ENCODE measurements at places on chromosomes 3 and 15.

GRCh38 chr3:176734146-176734545, 463.1 kb downstream of the TBL1XR1 start:
- DNase-seq, result no peak

GRCh38 chr15:47293466-47294162, 423.7 kb upstream of the SEMA6D start:
- DNase-seq, result no peak

GRCh38 chr3:2929574-2929973, 180.6 kb downstream of the IL5RA start:
- DNase-seq, result no peak

GRCh38 chr3:42195879-42196330, 70.1 kb downstream of the CCK start:
- DNase-seq, result no peak

GRCh38 chr3:142976621-142977398, 13.3 kb upstream of the PAQR9 start:
- no peak for DNase-seq

- peak; percentile 57 for DNase-seq
These were observed 1.7 kb upstream of the TGM5 start for GRCh38 chr15:43268111-43269105.

- no peak for DNase-seq
These were observed 45.4 kb downstream of the WWTR1 start for GRCh38 chr3:149612456-149612855.

DNA sequence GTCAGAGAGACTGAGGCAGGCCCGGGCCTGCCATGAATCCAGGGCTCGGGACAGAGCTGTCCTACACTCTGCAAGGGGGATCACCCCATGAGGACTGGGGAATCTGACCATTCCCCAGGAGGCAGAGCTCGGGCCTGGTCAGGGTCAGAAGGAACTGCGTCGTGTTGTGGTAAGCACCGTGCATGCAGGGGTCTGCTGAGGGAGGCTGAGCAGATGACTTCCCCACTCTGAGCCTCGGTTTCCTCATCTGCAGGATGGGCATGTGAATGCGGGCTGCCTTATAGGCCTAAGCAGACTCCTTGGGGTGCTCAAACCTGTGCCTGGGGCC, 61.6 kb upstream of the IQSEC1 start:
- no peak for DNase-seq

DNA sequence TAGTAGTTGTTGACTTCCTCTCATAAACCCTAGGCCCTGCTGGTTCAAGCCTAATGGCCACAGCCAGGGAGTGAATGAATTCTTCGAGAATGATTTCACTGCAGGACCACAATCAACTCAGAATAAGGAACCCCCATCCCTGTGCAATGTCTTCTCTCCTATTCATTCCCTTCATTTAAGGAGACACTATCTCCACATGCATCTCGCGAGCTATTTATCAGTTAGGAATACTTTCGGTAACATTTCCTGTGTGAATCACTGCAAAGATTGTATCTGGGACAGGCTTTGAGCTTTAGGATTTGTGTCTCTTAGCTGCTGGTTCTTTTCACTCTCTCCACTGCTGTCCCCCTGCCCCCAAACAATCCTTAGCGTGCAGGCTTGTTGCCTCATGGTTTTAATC, 94.4 kb downstream of the MYLK start:
- no peak for DNase-seq

DNA sequence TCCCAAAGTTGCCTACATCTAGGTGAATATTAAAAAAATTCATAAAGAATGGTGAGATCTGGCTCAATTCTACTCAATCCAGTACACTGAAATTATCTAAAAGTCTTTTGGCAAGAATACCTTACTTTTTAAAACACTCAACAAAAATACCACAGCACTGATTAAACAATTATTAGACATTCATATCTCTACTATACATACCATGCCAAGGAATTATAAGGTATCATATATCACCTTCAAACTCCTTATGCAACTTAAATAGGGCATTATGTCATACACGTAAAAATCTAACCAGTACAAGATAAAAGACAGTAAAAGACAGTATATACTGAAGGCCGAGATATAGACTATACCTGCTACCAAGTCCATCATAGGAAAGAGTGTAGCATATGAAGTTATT, 6.1 kb upstream of the ANKRD28 start:
- no peak for DNase-seq

DNA sequence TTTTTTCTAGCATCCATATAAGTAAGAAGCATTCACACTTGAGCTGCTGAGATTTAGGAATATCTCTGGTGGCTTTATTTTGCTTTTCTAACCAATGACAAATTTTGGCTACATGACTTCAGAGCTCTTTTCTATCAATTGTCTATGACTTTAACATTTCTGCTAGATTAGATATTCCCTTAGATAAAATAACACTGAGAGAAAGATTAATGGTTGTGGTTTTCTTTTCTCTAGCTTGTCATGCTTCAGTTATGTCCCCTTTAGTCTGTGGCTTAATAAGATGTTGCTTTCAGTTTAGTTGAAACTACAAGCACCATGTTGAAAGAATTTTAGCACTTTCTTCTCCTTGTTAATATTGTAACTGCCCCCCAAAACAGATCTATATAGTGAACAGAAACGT, 665.6 kb upstream of the CCDC54 start:
- peak; percentile 6 for DNase-seq

DNA sequence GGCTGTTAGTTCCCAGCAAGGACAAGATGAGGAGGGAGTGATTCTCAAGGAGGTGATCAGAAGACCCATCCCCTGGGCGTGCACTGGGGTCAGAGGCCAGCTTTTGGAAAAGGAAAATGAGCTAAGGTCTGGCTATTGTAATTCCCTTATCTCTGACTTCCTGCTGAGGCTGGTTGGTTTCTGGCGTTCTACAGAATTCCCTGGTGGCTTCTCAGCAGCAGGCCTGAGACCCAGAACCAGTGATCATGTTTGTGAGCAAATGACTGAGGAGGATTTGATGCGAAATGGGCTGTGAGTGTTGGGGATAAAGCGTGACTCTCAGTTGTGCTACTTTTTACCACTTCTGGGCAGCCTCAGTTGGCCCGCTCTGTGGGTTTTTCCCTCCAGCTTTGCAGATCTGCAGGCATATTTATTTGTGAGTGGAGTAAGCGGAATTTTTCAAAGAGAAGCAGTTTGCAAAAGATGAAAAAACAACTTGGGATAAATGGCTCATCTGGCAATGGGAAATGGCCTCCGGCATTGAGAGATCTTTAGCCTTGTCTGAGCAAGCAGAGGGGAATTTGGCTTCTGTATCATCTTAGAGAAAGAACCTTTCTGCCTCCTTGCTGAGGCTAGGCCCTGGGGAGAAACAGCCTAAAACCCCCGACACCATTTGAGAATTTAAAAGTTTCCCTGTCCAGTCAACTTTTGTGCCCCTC, 102.7 kb downstream of the SLCO3A1 start:
- DNase-seq, result no peak

DNA sequence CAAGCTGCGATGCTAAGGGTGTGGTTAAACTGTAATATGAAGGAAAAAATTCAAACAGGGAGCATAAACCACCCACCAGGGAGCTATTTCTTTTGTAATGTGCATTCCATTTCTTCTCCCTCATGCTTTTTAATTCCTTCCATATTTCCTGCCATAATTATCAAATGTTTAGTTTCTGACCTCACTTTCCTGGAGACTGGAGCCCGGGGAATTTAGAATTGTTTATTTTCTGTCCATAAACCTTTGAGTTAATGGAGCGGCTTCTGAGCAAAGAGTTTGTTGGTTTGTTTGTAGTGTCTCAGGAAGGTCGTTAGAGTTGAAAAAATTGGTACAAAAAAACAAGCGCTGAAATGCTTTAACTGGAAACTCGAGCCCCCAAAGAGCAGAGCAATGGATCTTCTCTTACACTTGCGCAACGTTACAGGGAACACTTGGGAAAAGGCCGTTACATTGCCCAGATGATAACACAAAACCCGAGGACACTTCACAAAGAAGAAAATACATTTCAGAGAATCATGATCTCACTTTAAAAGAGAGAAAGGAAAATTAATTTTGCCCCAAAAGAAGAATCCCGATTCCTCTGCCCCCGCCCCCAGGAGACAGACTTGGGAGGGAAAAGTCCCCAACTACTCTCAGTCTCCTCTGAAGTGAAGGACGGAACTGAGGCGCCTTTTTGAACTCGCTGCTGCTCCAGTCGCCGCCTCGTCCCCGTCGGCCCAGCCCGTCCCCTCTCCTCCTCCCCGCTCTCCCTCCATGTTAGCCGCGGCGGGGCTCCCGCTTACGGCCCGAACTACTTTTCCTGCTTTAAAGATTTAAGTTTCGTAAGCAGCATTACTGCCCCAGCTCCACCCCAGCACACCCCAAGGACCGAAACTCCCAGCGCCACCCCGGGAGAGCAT, 842 bp downstream of the FSTL1 start:
- peak; percentile 20 for DNase-seq

DNA sequence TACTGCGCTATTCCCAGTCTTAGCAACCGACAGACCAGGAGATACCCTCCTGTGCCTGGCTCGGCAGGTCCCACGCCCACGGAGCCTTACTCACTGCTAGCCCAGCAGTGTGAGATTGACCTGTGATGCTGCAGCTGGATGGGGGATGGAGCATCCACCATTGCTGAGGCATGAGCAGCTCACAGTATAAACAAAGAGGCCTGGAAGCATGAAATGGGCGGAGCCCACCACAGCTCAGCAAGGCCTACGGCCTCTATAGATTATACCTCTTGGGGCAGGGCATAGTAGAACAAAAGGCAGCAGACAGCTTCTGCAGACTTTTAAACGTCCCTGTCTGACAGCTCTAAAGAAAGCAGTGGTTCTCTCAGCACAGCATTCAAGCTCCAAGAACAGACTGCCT, 160.3 kb downstream of the ANXA2 start:
- no peak for DNase-seq

- DNase-seq, result no peak
These were observed 159.4 kb downstream of the TMEM108 start for GRCh38 chr3:133197619-133198018.

- no peak for DNase-seq
These were observed 1.7 kb upstream of the SLC9A9 start for GRCh38 chr3:143849854-143850549.

GRCh38 chr3:183161552-183162336, 790 bp downstream of the LAMP3 start:
- DNase-seq, result peak; percentile 27

GRCh38 chr3:33940149-33940548, 141.7 kb downstream of the PDCD6IP start:
- no peak for DNase-seq

DNA sequence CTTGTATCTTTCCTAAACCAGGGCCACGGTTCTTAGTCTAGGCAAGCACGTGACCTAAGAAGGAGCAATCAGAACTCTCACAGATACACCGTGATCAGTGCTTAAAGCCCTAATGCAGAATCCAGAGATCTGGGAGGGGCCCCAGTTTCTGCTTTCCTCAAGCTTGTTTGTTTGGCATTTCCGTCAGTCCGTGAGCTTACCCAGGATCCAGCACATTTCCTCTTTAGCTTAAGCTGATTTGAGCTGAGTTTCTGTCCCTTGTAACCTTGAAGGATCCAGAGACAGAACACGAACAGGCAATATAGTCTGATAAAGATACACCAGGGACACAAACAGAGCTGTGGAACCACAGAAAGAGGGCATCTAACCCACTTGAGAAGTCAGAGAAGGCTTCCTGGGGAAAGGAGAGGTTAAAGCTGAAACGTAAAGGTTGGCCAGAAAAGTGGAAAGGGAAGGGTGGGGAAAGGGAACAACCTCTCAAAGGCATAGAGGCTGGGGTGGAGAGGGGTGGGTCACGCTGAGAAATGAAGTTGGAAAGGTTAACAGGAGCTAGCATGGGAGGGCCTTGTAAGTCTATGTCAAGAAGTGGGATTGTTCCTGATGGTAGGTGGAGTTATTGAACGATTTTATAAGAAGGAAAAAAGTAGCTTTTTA, 42.1 kb upstream of the RARB start:
- DNase-seq, result no peak

- no peak for DNase-seq
These were observed 275.7 kb upstream of the CTNNB1 start for GRCh38 chr3:40923651-40924050.

- no peak for DNase-seq
These were observed 36.1 kb downstream of the SCN5A start for GRCh38 chr3:38613426-38613825.

DNA sequence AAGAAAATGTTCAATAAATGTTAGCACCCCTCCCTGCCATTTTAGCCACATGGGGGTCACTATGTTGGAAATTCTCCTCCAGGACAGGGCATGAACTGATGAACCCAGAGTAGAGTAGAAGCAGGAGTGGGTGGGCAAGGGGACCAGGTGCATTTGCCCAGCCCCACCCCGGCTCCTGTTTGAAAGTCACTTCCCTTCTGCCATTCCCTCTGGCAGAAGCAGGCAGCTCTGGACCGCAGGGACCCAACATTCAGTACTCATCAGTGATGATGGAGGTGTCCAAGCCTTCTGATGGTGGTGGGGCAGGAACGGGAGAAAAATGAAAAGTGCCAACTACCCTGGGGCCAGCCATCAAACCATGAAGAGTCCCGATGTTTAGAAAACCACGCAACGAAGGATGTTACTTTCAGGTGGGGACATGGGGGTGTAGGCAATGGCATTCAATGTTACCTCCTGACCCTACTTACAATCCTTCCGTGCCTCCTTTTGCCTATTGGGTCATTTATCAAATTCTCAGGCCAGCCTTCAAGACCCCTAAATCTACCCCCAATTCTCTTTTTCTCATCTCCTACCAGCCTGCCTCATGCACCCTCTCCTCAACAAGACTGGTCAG, 17.2 kb downstream of the UBAP1L start:
- DNase-seq, result no peak

GRCh38 chr3:138199851-138200250, 12.8 kb downstream of the ARMC8 start:
- peak; percentile 66 for DNase-seq

GRCh38 chr3:164155400-164155799, 922.9 kb downstream of the SI start:
- peak; percentile 1 for DNase-seq

- no peak for DNase-seq
These were observed 35.0 kb downstream of the RIOX2 start for GRCh38 chr3:97937205-97937604.

GRCh38 chr3:196524527-196524926, 9.4 kb upstream of the SMCO1 start:
- peak; percentile 56 for DNase-seq

DNA sequence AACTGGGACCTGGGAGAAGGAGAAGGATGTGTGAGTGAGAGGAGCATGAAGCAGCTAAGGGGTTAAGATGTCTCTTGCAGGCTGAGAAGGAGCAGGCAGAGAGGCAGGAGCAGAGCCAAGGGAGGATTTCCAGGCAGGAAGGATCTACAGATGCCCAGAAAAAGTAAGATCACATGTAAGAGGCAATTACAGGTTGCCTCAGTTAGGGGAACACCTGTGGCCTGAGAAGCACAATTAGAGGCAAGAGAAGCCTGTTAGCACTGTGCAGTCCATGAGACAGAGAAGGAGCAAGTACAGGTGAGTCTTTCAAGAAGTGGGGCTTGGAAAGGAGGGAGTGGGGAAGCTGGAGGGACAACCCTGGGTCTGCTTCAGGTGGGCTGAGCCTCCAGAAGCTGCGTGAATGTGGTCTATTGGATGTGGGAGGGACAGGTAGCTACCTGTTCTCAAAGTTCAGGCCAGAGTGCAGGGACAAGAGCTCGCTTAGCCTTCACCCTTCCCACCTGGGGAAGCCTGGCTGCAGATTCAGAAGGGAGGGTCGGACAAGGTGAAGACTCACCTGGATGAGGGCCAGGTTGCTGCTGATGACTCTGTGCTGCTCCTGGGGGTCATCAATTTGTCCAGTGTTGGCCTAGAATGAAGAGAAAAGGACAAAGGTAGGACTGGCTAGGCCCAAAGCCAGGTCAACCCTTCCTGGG, 50.7 kb downstream of the SLC41A3 start:
- no peak for DNase-seq

Data from hematopoietic multipotent progenitor cell (in vitro differentiated cells).